NCI-H526 (cell line): ENCODE measurements at places on chromosomes 3 and 15.

GRCh38 chr3:142228964-142229363, 3.6 kb upstream of the GK5 start:
- DNase-seq = peak; percentile 64

- DNase-seq = no peak
These were observed 99.1 kb downstream of the UBE2E2 start for GRCh38 chr3:23302271-23302670.

GRCh38 chr15:70521576-70522322, 241.6 kb downstream of the UACA start:
- DNase-seq = no peak

DNA sequence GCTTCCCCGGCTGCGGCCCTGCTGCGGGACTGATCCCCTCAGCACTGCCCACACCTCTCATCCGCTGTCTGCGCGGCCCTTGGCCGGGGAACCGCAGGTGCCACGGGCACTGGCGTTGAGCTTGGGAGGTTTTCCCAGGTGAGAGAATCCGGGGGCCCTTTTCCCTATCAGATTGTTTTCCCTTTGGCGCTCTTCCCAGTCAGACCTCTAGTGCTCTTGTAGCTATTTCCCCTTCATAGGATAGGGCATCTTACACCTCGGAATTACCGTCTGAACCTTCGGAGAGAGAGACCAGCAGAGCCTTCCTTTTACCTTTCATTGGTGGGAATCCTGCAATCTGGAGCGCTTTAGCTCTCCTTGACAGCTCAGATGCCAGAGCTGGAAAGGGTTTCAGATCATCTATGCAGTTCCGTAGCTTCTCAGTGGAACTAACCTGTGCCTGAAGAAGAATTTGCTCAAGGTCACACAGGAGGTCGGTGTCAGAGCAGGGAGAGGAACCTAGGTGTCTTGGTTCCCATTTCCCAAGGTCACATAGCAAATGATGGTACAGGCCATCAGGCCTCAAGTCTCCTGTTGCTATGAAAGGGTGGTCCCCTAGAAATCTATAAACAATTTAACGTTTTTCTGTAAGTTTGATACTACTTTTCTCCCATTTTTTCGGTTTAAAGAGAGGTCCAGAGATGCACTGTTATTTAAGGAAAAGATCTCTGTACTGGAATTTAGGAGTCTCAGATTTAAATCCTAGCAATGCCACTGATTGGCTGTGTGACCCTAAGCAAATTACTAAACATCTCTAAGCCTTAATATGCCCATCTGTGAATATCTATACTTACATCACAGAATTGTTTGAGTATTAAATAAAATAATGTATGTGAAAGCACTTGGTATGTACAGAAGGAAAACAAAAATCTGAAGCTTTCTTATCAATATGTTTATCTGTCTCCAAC, 916 bp downstream of the IDH3A start:
- peak; percentile 56 for DNase-seq

GRCh38 chr3:143089965-143090364, 29.6 kb upstream of the CHST2 start:
- DNase-seq = no peak

GRCh38 chr3:131730581-131730980, 227.8 kb upstream of the MRPL3 start:
- DNase-seq = no peak

DNA sequence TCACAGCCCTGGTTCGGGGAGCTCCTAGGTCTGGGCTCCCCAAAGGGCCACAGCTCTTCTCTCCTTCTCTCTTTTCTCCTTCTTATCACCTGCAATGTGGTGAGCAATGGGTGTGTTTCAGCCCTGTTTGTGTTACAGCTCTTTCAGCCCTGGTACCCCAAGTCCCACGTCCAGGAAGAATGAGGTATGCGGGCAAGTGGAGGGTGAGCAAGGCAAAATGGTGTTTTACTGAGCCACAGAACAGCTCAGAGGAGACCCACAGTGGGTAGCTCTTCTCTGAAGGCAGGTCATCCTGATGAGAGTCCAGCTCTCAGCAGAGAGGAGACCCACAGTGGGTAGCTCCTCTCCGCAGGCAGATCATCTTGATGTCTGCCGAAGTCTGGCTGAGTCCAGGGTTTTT, 86.8 kb downstream of the BFSP2 start:
- DNase-seq = no peak

- DNase-seq = no peak
These were observed 370.6 kb upstream of the PROK2 start for GRCh38 chr3:72155391-72156064.

DNA sequence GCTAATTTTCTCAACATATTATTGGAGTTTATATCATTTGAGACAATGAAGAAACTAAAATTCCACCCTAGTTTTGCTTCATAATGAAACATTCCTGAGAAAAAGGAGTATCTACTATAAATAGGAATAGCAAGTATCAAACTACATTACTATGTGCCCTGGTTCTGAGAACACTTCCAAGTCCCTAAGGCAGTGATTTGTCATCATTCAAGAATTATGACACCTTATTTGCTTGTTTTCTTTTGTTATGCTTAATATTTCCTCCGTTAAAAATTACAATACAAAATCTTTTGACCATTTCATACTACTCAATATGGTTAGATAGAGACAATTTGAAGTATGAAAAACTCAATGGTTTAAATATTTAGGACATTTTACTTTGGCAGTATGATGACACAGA, 707.8 kb upstream of the GOLIM4 start:
- no peak for DNase-seq

GRCh38 chr3:160474416-160474838, 24.8 kb upstream of the TRIM59 start:
- DNase-seq = no peak

GRCh38 chr3:100368441-100368840, 32.4 kb downstream of the TOMM70 start:
- DNase-seq = no peak

- no peak for DNase-seq
These were observed 96.1 kb downstream of the FMN1 start for GRCh38 chr15:33098094-33099058.

GRCh38 chr3:37725842-37726241, 135.8 kb upstream of the CTDSPL start:
- DNase-seq = no peak

DNA sequence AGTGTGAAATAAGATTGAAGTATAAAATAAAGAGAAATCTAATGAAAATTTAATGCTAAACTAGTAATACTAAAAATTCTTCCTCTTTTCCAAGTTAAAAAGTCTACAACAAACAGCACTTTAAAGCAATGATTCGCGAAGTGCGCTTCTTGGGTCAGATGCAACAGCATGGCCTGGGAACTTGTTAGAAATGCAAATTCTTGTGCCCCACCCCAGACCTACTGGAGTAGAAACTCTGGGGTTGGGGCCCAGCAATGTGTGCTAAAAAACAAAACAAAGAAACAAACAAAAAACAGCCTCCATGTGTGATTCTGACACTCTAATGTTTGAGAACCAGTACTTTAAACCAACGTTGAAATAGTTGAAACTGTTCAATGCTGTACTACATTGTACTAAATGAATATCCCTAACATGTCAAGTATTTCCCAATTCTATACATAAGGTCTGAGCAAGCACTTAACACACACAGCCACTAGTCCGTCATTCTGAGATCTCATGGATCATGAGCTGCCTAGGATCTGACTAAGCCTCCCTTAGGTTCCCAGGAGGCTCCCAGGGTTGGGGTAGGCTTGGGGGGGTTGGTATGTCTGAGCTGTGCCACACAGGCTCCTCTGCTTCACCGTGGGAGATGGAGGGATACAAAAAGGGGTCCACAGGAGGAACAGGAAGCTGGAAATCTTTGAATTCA, 6.1 kb downstream of the RASGRP1 start:
- DNase-seq = no peak

GRCh38 chr3:192417017-192417416, 310.3 kb downstream of the FGF12 start:
- no peak for DNase-seq

GRCh38 chr3:37129871-37130270, 44.5 kb downstream of the LRRFIP2 start:
- DNase-seq = no peak

DNA sequence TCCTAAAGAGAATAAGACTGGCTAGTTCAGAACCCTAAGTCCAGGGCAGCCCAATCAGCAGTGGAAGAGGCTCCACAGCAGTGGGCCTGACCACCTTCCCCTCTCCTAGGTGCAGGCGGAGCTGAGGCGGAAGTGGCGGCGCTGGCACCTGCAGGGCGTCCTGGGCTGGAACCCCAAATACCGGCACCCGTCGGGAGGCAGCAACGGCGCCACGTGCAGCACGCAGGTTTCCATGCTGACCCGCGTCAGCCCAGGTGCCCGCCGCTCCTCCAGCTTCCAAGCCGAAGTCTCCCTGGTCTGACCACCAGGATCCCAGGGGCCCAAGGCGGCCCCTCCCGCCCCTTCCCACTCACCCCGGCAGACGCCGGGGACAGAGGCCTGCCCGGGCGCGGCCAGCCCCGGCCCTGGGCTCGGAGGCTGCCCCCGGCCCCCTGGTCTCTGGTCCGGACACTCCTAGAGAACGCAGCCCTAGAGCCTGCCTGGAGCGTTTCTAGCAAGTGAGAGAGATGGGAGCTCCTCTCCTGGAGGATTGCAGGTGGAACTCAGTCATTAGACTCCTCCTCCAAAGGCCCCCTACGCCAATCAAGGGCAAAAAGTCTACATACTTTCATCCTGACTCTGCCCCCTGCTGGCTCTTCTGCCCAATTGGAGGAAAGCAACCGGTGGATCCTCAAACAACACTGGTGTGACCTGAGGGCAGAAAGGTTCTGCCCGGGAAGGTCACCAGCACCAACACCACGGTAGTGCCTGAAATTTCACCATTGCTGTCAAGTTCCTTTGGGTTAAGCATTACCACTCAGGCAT, 33.7 kb downstream of the VIPR1 start:
- DNase-seq = peak; percentile 37

DNA sequence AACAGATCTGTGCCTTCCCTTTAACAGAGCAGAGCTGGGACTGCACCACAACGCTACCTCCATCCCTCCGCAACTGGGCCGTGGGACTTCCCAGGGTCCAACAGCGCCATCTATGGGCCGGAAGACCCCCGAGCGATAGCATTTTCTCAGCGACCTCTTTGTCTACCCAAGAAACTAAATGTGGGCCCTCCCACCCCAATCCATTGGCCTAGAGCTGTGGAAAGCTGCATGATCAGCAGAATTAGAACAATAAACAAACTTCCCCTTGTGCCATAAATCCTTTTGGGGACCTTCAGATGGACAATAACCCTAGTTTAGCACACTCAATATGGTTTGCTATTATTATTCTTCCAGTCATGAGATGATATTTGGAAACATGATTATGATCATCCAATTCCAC, 74.8 kb upstream of the NTRK3 start:
- DNase-seq = peak; percentile 70

GRCh38 chr15:32830241-32830640, 112.4 kb downstream of the GREM1 start:
- no peak for DNase-seq

DNA sequence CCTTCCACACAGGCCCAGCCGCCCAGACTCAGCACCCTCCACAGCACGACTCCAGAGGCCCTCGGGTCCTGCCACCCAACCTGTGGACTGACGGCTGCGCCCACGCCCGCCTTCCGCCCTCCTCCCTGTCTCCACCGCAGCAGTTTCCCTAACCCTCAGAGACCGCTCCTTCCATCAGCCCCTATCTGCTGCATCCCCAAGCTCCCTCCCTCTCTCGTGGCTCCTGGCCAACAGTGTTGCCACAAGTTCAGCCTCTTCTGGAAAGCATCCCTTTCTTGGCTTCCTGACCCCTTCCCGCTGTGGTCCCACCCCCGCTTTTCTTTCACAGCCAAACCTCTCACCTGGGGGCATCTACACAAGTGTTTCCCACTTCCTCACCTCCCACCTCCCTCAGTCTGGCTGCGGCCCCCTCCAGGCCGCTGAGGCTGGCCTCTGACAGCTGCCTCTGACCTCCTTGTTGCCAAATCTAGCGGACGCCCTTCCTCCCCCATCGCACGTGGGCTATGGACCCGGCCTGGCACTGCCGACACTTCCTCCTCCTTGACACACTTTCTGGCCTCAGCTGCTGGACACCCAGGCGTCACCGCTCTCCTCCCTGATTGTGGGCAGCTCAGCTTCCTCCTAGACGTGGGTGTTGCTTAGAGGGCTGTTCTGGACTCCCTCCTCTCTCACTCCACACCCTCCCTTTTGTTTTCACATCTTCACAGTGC, 168.8 kb upstream of the TLE3 start:
- DNase-seq = no peak

DNA sequence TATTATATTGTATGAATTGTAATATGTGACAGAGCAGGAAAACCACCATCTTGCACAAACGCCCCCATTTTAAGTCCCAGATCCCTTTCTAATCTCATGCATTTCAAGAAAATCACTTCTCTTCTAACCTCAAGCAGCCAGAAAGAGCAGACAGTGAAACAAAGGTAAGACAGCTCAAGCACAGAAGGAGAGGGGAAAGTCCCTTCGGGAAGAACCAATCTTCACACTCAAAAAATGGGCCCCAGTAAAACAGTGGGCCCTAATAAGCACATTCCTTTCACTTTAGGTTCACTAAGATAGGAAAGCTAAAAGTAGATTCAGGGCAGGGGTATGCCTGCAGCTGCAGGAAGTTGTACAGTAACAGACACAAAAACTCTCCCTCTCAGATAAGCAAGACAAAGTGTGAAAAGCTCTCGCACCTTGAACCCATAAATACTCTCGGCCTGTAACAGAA, 1268.7 kb downstream of the SI start:
- no peak for DNase-seq

DNA sequence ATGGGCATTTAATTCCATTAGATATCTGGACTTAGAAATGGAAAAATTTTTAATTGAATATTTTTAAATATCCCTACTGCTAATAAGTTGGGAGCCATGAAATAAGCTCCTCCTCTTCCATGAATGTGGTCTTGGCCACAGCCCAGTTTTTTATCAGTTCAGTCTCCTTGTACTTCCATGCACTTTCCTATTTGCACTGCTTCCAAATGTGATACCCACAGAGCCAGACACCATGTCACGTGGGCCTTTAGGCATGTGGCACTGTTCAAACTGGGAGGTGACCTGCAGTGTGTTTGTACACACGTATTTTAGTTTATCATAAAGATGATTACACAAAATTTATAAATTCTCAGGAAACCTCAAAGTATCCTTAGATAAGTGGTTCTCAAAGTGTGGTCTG, 80.1 kb upstream of the DGKG start:
- DNase-seq = no peak

GRCh38 chr15:86384186-86384585, 304.5 kb downstream of the AGBL1 start:
- DNase-seq = no peak

DNA sequence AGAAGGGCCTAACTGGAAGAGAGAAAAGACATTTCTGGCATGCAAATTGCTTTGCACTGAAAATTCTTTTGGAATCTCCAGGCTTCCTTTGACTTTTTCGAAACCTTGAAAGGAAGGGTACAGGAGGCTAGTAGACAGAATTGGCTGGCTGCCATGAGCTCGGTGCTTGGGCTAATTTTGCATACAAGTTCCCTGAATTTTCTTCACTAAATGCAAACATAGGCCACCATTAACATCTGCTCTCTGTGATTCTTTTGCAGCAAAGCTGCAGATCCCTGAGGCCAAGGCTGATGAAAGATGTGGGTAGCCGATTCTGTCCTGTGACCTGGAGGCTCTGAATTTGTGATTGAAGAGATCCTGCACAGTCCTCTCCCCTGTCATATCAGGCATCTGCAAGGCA, 247.8 kb upstream of the MCTP2 start:
- peak; percentile 63 for DNase-seq
